ENCODE measurements at places on chromosomes 7 and 10.

DNA sequence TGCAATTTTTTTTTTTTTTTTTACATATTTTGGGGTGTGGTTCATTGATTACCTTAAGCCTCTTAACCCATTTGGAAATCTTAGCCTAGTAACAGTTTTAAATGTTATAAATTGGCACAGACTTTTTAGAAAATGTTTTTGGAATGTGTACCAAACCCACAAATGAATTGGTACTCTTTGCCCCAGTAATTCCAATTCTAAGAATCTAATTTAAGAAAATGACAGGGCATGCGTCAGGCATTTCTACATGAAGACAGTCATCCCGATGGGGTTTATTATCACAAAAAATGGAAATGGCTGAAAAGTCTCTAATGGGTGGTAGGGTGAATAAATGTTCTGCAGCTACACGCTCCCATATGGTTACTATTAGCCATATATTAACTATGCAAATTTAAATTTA lies 54.9 kb downstream of the ITIH5 start:
- no peak for DNase-seq

GRCh38 chr7:22696541-22697228 lies 30.3 kb upstream of the IL6 start:
- no peak for DNase-seq

GRCh38 chr7:36865019-36865418 lies 140.7 kb upstream of the AOAH start:
- no peak for DNase-seq

DNA sequence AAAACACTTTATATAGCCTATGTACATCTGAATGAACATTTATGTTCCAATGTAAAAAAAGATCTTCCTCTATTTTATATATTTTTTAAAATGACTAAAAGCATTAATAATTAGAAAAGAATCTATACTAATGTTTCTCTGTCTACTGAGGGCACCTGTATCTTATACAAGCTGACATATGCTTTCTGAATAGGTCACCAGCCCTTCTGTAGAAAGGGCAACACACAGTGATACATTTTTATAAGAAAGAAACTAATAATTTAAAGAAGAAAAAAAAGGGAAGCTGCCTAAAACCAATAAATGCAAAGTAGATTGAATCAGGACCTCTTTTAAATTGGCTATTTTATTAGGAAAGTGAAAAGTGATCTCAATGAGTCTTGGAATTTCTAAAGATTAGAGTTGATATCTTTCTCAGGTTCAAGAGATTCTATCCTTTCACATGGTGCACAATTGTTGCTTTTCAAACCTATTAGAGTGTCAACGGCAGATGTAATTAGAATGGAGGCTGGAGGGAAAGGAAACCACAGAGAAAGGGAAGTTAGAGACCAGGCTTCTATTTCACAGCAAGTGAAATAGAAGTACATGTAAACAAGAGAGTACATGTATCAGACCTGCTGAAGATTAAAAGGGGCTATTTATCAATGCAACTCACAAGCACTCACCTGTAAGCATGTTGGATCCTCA lies 6.3 kb downstream of the MTPN start:
- no peak for DNase-seq

DNA sequence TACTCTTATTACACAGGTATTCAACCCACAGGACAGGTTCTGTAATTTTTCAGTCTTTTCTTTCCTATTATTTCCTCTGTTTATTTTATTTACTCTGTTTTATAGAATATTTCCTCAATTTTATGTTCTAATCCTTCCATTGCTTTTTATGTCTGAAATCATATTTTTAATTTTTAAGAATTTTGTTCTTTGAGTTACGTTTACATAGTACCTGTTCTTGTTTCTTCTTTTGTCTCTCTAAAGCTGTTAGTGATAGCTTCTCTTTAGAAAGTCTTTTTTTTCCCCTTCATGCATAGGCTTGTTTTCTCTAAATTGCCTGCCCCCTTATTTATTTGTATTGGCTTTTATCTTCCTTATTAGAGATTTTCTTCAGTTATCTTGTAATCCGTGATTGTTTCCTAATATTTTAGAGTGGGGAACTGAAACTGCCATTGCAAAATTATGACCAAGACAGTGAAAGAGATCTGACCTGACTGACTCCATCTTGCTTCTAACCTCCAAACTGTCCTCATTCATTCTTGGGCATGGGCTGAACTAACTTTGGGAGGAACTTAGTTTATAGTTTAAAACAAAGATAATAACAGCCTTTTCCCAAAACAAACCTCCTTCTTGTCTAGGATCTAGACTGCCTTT lies 187.6 kb downstream of the PFKFB3 start:
- no peak for DNase-seq

DNA sequence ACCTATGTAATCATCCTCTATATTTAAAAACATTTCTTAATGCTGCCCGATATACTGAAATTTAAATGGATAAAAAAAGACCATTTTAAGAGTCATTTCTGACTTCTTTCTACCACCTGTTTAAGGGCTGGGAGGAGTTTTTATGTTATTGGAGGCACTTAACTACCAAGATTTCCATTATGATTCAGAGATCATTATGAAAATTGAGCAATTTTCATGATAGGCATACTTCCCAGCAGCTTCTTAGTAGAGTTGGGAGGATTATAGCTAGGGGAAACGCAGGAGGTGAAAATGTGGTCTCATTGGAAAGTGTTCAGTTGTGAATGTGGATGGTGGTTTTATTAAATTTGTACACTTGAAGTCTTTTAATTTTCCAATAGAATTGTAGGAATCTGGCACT lies 28.4 kb upstream of the FAM204A start:
- no peak for DNase-seq

GRCh38 chr7:1853431-1853985 lies 183.4 kb downstream of the ELFN1 start:
- no peak for DNase-seq

All from activated T-helper 1 cell treated with Interleukin-2 at 50 U/mL for 16 hours (primary cell).